Esophagus muscularis mucosa (tissue), 4 donors: ENCODE measurements at places on chromosomes 2 and 18. TPM values are rescaled to one million over a fixed set of nuclear protein-coding genes. Genes with fewer than 3 reads are reported as not detected.
A peak's percentile ranks its signal among the peaks of the same experiment; 100 is the strongest.

Gene SDC1
- total RNA-seq, result 1.6 TPM

Gene FRZB
- 46.9 TPM for total RNA-seq

Gene FBXO48
- 0.71 TPM for total RNA-seq

Gene TMX3
- total RNA-seq, result 39.5 TPM

Gene DSC2
- total RNA-seq, result 2.1 TPM

Gene COL4A3
- total RNA-seq, result 5.1 TPM

Gene SIX2
- total RNA-seq, result 1.7 TPM

Gene CHRND
- not detected for total RNA-seq

Gene CKAP2L
- 1.5 TPM for total RNA-seq

Gene CETN1
- not detected for total RNA-seq

Gene KCTD1
- total RNA-seq, result 17.6 TPM

- H3K4me3 ChIP-seq, result no peak overlapping the region
- no peak for DNase-seq
- H3K4me1 ChIP-seq, result no peaks in the 10 kb centered on the region
- no peaks in the 10 kb centered on the region for H3K27me3 ChIP-seq
These were observed 26.0 kb downstream of the TRABD2A start for GRCh38 chr2:84854850-84855249.

DNA sequence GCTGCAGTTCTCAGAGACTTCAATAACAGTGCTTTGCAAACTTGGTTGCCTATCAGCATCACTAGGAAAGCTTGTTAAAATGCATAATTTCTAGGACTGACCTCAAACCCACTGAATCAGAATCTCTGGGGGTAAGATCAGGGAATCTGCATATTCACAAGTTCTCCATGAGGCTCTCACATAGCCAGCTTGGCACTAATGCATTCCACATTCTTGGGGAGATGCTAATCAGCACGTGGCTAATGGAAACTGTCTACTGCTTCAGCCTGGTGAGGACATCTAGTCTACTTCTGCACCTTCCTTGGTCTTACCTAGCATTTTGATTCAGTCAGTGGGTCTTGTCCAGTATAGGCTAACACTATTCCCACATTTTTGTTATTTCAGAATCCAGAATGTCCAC lies 56.3 kb downstream of the RBKS start:
- no peak overlapping the region for H3K4me3 ChIP-seq
- DNase-seq, result no peak
- H3K27ac ChIP-seq, result no peak overlapping the region
- H3K36me3 ChIP-seq, result no peaks in the 10 kb centered on the region

- H3K4me3 ChIP-seq, result no peak overlapping the region
- no peak for DNase-seq
- no peaks in the 10 kb centered on the region for H3K27me3 ChIP-seq
- no peaks in the 10 kb centered on the region for H3K36me3 ChIP-seq
These were observed 11.2 kb upstream of the CYP27C1 start for GRCh38 chr2:127231130-127231865.

- H3K4me1 ChIP-seq, result no peaks in the 10 kb centered on the region
- H3K4me3 ChIP-seq, result no peak overlapping the region
- no peaks in the 10 kb centered on the region for H3K36me3 ChIP-seq
- no peak for DNase-seq
These were observed 458.3 kb upstream of the SYT4 start for GRCh38 chr18:43735570-43735969.

GRCh38 chr2:120454654-120455385 lies 108.9 kb downstream of the INHBB start:
- H3K27me3 ChIP-seq, result no peaks in the 10 kb centered on the region
- H3K4me3 ChIP-seq, result no peak overlapping the region
- DNase-seq, result no peak
- H3K27ac ChIP-seq, result no peak overlapping the region
- no peaks in the 10 kb centered on the region for H3K4me1 ChIP-seq
- H3K36me3 ChIP-seq, result no peaks in the 10 kb centered on the region

DNA sequence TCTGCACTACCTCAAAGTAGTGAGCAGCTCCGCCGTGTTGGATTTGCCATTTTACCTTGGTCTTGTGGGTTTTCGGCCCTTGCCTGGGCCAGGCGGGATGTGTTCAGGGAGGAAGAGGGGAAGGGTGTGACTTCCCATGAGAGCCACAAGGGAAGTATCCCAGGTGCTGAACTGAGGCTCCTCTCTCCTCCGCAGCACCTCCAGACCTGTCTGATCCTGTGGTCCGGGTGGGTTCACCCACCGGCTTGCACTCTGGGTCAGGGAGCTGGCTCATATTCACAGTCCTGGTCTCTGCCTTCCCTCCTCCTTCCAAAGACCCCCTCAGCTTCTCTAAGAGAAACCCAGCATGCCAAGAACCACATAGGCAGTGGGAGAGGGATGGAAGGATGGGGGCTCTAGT lies 235.8 kb downstream of the SEPTIN10 start:
- H3K36me3 ChIP-seq, result peaks cover 4% of the 10 kb centered on the region
- peaks cover 15% of the 10 kb centered on the region for H3K4me1 ChIP-seq
- H3K4me3 ChIP-seq, result no peak overlapping the region
- H3K27ac ChIP-seq, result no peak overlapping the region
- DNase-seq, result no peak

DNA sequence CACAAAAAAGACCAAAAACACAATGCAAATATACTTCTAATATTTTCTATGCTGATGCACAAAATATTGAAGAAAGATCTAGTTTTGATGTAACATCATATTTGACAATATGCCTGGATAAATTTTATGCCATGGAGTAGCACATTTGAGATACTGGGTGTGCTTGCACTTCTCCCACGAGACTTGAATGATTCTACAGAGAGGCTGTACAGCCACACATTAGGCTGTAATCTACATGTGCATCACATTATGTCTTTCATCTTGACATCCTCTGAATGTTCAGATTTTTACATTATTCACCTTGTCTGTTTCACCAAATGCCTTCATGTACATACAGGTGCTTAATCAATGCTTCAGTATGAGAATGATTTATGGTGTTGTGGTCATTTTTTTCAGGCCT lies 756.4 kb upstream of the CDH7 start:
- no peaks in the 10 kb centered on the region for H3K36me3 ChIP-seq
- H3K4me3 ChIP-seq, result no peak overlapping the region
- DNase-seq, result no peak
- no peak overlapping the region for H3K27ac ChIP-seq
- H3K4me1 ChIP-seq, result no peaks in the 10 kb centered on the region
- no peaks in the 10 kb centered on the region for H3K27me3 ChIP-seq

DNA sequence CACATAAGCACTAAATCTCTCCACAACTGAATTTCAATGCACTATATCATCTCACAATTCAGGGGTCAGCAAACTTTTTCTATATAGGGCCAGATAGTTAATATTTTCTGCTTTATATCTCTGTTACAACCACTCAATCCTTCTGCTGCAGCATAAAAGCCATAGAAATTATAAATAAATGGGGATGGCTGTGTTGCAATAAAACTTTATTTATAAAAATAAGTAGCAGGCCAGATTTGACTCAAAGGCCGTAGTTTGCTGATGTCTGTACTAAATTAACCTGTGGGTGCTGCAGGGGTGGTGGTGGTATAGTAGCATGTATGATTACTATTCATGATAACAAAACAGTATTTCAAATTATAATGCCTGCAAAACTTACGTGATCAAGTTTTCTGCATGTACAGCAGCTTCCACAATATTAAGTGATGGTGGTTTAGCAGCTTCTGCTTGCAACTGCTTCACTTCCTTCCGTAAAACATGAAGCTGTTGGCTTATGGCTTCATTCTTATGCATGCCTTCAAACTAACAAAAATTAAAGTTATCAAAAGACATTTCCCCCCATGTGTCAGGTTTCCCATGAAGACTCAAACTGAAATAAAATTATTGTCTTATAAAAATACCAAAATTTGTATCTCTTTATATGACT lies 64.1 kb downstream of the SIGLEC15 start:
- no peak overlapping the region for H3K4me3 ChIP-seq
- H3K27ac ChIP-seq, result no peak overlapping the region
- no peaks in the 10 kb centered on the region for H3K4me1 ChIP-seq
- DNase-seq, result no peak
- H3K27me3 ChIP-seq, result no peaks in the 10 kb centered on the region

- H3K4me3 ChIP-seq, result no peak overlapping the region
- DNase-seq, result no peak
- no peaks in the 10 kb centered on the region for H3K27me3 ChIP-seq
- no peaks in the 10 kb centered on the region for H3K36me3 ChIP-seq
These were observed 177.9 kb upstream of the RAB6C start for GRCh38 chr2:129801575-129801974.

DNA sequence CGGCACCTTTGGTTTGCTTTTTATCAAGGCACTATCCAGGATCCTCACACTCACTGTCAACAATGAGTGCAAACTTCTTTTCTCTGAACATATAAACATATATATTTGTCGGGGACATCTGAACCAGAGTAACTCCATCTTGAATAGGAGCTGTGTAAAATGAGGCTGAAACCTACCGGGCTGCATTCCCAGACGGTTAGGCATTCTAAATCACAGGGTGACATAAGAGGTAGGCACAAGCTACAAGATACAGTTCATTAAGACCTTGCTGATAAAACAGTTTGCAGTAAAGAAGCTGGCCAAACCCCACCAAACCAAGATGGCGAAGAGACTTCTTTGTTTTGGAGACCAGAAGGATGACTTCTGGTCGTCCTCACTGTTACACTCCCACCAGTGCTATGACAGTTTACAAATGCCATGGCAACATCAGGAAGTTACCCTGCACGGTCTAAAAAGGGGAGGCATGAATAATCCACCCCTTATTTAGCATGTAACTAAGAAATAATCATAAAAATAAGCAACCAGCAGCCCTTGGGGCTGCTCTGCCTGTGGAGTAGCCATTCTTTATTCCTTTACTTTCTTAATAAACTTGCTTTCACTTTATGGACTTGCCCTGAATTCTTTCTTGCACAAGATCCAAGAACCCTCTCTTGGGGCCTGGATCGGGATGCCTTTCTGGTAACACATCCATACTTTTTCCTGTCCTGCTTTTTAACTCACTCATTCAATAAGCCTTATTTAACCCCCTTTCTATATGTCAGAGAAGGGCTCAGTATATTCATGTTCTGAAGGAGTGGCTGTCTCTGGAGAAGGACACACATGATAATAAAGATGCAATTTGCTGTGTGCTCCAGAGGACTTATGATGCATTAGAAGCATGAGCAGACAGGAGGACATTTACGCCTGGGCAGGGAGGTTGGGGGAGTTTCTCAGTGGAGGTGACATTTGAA lies 65.4 kb downstream of the TACR1 start:
- peak; percentile 74 for DNase-seq
- H3K27ac ChIP-seq, result no peak overlapping the region
- no peak overlapping the region for H3K4me3 ChIP-seq
- H3K27me3 ChIP-seq, result no peaks in the 10 kb centered on the region
- no peaks in the 10 kb centered on the region for H3K4me1 ChIP-seq

DNA sequence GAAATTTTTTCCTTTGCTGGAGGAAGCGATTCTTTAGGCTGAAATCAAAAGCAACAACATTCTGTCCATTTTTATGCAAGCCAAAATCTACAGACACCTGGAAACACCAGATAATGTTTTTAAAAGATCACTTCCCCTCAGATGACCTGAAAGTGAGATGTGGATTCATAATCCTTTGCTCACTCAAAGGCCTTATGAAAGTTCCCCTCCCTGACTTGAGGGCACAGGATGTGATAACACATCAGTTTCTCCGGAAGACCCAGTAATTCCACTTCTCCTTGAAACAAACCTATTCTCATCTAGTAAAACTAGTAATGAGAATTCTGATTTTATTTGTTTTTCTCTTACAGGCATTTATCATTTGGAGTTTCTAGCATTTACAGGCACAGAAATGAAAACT lies 218.3 kb upstream of the RND3 start:
- no peak overlapping the region for H3K27ac ChIP-seq
- no peaks in the 10 kb centered on the region for H3K36me3 ChIP-seq
- H3K4me1 ChIP-seq, result peaks cover 6% of the 10 kb centered on the region

DNA sequence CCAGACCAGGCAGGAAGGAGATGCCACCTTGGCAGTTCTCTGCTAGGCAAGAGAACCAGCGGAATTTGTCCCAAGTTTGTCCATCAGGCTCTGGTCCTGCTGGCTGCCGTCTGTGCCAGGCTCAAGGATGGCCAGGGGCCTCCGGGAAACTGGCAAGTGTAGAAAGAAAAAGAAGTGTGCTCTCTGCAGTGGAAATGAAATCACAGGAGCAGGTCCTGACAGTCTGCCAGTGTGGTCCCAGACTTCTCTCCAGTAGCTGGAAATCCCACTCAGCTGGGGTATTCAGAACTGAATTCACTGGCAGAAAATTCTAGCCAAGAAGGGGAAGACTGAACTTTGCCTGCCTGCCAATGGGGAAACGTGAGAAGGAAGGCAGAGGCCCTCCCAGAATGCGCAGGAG lies 91.0 kb downstream of the STPG4 start:
- no peak overlapping the region for H3K4me3 ChIP-seq
- no peak for DNase-seq
- peak overlapping the region; percentile 48 for H3K27ac ChIP-seq
- H3K36me3 ChIP-seq, result no peaks in the 10 kb centered on the region
- peaks cover 87% of the 10 kb centered on the region for H3K4me1 ChIP-seq
- H3K27me3 ChIP-seq, result no peaks in the 10 kb centered on the region

- no peaks in the 10 kb centered on the region for H3K36me3 ChIP-seq
- H3K27ac ChIP-seq, result no peak overlapping the region
- H3K4me3 ChIP-seq, result no peak overlapping the region
- DNase-seq, result no peak
These were observed 21.9 kb downstream of the PIGN start for GRCh38 chr18:62164855-62165487.

- H3K27me3 ChIP-seq, result no peaks in the 10 kb centered on the region
- H3K36me3 ChIP-seq, result no peaks in the 10 kb centered on the region
- DNase-seq, result no peak
- no peaks in the 10 kb centered on the region for H3K4me1 ChIP-seq
- no peak overlapping the region for H3K27ac ChIP-seq
These were observed 398.4 kb downstream of the METTL4 start for GRCh38 chr18:2172881-2173280.

DNA sequence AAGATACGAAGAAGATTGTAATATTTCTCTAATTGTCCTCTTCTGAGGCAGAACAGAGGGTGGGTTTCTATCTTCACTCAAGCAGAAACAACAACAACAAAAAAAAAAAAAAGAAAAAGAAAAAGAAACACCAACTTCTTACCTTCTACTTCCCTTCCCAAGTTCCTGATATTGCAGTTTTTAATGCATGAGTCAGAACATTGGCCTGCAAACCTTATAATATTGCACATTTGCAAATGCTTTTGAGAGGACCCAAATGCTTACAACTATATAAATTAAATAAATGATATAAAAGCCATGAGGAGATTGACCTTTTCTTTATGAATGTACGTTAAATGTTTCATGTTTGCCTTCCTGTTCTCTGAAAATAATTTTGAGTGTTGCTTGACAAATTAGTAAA lies 37.3 kb downstream of the PAX3 start:
- H3K4me3 ChIP-seq, result no peak overlapping the region
- no peak overlapping the region for H3K27ac ChIP-seq
- DNase-seq, result no peak
- no peaks in the 10 kb centered on the region for H3K36me3 ChIP-seq
- H3K27me3 ChIP-seq, result no peaks in the 10 kb centered on the region

GRCh38 chr18:73893880-73894279 lies 253.8 kb downstream of the FBXO15 start:
- no peak overlapping the region for H3K4me3 ChIP-seq
- no peak overlapping the region for H3K27ac ChIP-seq
- DNase-seq, result no peak
- H3K27me3 ChIP-seq, result no peaks in the 10 kb centered on the region
- no peaks in the 10 kb centered on the region for H3K36me3 ChIP-seq
- H3K4me1 ChIP-seq, result no peaks in the 10 kb centered on the region

GRCh38 chr2:218927422-218927821 lies 32.0 kb upstream of the CDK5R2 start:
- DNase-seq, result no peak
- no peak overlapping the region for H3K27ac ChIP-seq
- peaks cover 4% of the 10 kb centered on the region for H3K27me3 ChIP-seq

- DNase-seq, result no peak
- H3K36me3 ChIP-seq, result no peaks in the 10 kb centered on the region
- H3K27me3 ChIP-seq, result no peaks in the 10 kb centered on the region
- H3K4me1 ChIP-seq, result no peaks in the 10 kb centered on the region
- H3K27ac ChIP-seq, result no peak overlapping the region
- H3K4me3 ChIP-seq, result no peak overlapping the region
These were observed 249.9 kb upstream of the SP5 start for GRCh38 chr2:170465241-170465640.
